ENCODE measurements at places on chromosomes 16 and 17.

DNA sequence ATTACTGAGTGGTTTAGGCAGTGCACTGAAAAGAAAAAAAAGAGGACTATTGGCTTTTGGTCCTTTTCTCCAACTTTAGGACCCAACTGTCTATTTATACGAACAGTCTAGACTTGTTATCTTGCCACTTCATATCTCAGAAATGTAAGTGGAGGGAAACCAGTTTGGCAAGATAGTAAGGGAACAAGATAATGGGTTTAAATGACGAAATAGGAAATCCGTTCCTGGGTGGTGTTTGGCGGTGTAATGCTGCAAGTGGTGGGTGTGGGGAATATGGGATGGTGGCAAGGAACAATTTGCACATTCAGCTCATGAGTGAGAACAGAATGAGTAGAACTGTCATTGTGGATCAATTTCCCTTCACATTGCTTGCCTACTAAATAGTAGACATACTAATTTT lies 44.7 kb downstream of the GRB7 start:
- DNase-seq = no peak

DNA sequence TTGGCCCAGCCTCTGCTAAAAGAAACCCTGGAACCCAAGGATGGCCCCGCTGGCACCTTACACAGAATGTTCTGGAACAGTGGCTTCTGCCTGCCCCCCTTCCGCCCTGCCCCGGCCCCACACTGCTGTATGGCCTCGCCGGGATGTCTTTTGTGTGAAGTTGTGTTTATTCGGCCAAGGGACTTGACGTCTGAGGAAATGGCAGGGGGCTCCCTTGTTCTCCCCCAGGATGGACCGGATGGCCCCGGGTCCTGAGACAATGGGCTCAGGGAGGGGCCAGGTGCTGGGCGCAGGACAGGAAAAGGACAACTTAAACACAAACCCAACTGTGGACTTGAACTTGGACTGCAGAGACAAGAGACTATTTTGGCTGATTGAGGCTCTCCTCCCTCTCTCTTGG lies 81.6 kb upstream of the GSE1 start:
- DNase-seq = no peak

- no peak for DNase-seq
These were observed 27.6 kb downstream of the LDHD start for GRCh38 chr16:75088934-75089333.

DNA sequence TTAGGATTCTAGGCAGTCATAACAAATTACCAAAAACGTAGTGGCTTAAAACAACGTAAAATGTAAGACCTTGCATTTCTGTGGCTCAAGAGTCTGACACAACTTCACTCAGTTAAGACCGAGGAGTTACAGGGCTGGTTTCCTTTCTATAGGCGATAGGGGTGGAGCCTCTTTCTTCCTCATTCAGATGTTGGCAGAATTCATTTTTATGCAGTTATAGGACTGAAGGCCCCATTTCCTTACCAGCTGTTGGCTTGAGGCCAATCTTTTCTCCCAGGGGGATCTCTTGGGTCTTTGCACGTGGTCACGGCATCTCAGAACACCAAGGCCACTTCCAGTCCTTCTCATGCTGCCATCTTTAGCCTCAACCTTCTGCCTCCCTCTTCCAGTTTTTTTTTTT lies 145.2 kb downstream of the KCNJ2 start:
- no peak for DNase-seq

- no peak for DNase-seq
These were observed 1.6 kb downstream of the MAFG start for GRCh38 chr17:81925860-81926450.

DNA sequence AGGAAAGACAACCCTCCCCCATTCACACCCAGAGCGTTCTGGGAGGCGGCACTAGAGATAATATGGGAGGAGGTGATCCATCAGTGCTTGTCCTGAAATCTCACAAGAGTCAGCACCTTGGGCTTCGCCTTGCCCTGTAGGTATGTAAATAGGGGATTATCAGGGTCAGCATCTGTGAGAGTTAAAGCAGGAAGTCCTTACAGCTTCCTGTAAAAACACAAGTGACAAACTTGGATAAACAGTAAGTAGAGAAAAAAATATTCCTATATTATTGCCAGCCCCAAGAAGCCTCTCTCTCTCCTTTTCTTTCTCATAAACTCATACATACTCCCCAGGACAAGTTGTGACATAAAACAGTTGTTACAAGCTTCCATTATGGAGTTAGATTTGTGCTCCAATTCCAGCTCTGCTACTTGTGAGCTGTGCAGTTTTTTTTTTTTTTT lies 187.7 kb downstream of the MAF start:
- no peak for DNase-seq

- DNase-seq = no peak
These were observed 198.0 kb downstream of the C16orf95 start for GRCh38 chr16:87119168-87119567.

- no peak for DNase-seq
These were observed 1.6 kb upstream of the ETV4 start for GRCh38 chr17:43547659-43548256.

DNA sequence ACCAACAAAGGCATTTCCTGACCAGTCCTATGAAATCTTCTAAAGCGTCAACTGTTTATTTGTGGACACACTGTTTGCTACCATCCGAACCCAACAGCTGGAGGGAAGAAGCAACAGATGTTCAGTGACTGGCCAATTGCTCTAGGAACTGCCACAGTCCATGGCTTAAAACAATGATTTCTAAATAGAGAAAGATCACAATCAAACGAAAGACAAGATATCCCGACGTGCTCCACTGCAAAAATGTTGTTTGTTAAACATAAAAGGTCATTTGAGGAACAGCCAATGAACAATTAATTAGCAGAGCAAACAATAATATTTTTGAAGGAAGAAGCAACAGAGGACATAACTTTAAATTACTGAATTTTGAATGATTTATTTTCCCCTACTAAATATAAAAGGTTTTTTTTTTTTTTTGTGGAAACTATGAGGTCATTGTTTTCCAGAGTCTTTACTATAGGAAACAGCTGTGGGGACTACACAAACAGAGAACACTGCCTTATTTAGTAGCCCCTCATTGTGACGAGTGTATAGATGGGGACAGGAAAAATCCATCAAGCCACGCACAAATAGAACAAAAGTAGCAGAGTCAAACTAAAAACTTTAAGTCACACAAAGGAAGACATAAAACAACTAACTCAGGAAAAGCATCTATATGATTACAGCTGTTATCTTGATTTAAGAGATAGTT lies 17.2 kb downstream of the USP31 start:
- no peak for DNase-seq

DNA sequence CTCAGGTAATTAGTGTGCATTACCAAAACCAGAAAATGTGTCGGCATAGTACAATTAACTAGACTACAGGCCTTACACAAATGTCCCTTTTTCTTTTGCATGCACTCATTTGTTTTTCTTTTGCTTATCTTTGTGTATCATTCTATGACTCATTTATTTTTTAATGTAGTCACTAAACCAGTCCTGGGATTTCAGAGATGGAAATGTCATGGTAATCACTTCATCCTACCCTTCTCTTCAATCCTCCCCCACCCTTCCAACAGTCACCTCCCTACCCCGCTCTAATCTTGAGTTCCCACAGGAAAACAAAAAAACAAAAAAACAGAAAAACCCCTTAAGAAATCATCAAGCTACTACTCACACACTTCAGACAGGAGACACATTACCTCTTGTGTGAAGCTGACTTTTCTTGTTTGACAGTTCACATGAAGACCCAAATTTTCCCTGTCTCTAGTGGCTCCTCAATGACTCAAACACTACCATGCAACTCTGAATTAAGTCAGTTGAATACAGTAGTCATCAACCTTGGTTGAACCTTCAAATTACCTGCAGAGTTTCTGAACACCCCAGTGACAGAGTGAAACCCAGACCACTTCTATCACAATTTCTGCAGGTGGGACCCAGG lies 242.4 kb upstream of the SALL1 start:
- DNase-seq = no peak

DNA sequence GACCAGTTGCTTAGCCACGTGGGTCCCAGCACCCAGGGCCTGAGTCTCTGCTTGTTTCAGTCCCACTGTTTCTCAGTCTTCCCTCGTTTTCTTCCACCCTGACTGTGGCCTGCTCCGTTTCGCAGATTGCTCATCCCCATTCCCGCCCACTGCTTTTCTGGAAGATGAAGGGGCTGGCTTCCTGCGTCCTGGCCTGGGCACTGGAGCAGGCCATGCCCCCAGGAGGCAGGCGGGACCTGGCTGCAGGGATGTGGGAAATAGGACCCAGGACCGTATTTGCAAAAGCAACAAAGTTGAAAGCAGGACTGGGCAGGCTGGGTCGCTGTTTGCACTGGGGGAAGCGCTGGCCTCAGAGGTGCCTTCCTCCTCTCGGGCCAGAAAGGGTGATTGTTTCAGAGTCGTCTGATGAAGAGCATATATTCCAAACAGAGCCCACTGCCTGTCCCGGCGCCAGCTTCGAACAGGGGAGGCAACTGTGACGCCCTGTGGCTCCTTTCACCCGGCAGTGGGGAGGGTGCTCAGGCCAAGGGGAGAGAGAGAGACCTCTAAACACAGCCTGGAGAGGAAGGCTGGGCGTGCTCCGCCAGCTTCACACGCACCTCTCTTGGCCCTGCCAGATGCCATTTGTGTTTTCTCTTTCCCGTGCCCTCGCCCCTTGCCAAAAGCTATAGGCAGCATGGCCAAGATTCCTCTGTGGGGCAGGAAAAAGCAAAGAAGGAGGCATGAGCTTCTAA lies 108.6 kb downstream of the CMIP start:
- DNase-seq = no peak

- DNase-seq = peak; percentile 33
These were observed 27.1 kb downstream of the CDH13 start for GRCh38 chr16:82653550-82654511.

DNA sequence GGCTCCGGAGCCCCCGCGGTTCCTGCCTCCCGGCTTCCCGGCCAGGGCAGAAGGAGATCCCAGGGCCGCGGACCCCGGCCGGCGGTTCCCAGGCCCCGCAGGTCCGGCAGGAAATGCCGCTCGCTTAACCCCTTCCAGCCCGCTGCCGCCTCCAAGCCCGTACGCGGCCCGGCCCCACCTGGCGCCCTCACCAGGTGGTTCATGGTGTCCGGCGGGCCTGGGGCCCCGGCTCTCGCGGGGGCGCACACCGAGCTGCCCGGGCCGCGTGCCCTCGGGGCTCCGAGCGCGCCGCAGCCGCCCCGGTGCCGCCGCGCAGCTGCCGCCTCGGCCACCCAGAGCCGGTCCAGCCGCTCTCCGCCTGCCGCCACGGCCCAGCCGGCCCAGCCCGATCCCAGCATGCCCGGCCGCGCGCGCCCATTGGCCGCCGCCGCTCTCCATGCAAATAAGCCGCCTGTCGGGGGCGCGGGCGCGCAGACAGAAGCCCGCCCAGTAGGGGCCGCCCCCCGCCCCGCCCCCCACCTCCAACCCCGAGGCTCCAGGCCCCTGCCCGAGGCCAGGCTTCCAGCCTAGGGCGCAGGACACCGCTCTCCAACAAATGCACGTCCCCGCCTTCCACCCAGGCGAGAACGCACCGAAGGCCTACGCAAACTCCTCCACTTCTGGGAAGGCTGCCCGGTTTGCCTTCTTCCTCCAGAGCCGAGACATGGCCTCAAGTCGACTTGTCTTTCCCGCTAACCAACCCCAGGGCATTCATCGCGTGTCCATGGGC lies at the start of gene BCAR1:
Gene BCAR1 (minus strand): TSS at position 345 of the 769 bp plus-strand sequence. CDS start 142 bp downstream, at position 203.
- peak; percentile 81 for DNase-seq

- no peak for DNase-seq
These were observed 353.4 kb downstream of the NPIPA8 start for GRCh38 chr16:17983114-17983513.

- DNase-seq = no peak
These were observed 3.1 kb downstream of the MMP2 start for GRCh38 chr16:55482056-55482455.

GRCh38 chr16:10584981-10585438 lies 4.6 kb upstream of the EMP2 start:
- no peak for DNase-seq

GRCh38 chr16:51565184-51565583 lies 414.1 kb upstream of the SALL1 start:
- DNase-seq = no peak

GRCh38 chr16:85394456-85395206 lies 218.5 kb upstream of the GSE1 start:
- DNase-seq = no peak

DNA sequence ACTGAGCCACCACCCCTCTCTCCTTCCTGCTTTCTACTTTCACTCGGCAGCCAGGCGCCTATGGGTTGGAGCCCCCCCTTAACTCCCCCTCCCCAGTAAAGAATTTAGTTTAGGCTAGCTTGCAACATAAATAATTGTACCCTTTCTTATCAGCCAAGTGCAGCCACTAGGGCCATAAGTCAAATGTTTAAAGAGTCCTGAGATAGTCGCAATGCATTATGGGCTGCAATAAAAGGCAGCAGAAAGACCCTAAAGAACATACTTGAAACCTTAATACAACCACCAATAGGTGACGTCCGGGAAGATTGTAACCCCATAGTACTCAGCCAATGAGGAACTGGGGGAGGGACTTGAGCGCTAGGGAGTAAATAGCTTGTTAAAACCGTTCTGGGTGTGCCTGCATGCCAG lies 40.5 kb downstream of the C16orf82 start:
- no peak for DNase-seq

DNA sequence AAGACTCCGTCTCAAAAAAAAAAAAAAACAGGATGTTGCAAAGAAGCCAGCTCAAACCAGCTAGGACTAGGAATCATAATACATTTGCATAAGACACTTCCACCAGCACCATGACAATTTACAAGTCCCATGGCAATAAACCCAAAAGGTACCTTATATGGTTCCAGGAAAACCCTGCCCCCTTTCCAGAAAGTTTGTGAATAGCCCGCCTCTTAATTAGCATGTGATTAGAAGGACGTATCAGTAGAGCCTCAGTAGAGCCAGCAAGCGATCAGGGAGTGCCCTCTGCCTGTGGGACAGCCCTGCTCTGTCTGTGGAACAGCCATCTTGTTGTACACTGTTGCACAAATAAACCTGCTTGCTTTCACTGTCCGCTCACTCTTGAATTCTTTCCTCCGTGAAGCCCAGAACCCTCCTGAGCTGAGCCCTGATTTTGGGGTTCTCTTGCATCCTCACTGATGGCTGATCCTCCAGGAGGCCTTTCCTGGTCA lies 14.0 kb downstream of the NUPR1 start:
- no peak for DNase-seq

DNA sequence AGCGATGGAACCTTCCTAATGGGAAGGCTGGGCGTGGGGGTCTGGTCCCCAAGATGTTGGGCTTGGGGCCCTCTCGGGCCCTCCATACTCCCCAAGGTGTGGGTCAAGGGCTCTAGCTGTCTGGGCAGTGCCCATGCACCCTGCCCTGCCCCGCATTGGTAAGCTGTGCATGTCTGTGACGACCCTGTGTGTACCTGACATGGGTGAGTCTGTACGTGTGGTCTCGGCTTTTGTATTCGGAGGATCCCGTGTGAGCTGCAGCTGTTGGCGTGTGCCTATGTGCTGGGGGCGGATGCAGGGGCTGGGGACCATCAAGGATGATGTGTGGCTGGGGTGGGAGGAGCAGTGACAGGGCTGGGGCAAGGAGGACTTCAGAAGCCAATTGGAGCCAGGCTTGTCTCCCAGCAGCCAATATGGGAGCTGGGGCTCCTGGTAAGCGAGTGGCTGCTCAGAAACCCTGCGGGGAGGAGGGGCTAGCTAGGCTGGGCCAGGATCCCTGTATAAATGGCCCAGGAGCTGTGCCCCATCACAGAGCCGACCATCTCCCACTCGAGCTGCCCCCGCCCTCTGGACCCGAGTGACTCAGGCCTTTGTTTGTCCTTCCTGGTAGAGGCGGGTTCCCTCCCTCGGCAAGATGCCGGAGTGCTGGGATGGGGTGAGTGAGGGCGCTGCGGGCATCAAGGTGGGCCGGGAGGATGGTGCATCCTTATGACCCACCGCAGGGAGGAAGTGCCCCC lies at the start of gene NDRG4:
Gene NDRG4 (plus strand): TSS at position 529 of the 737 bp plus-strand sequence. CDS start 106 bp downstream, at position 635.
- no peak for DNase-seq

Data from GM18507 (cell line).